Caudate nucleus (tissue), 63 donors: ENCODE measurements at places on chromosomes 3 and 15.

- no peak for DNase-seq
Observed at GRCh38 chr3:153166796-153167195, 4.8 kb downstream of the RAP2B start.

- DNase-seq, result no peak
Observed at GRCh38 chr15:63942486-63943365, 103.6 kb downstream of the DAPK2 start.

- no peak for DNase-seq
Observed at GRCh38 chr3:170454509-170454908, 35.8 kb downstream of the CLDN11 start.

DNA sequence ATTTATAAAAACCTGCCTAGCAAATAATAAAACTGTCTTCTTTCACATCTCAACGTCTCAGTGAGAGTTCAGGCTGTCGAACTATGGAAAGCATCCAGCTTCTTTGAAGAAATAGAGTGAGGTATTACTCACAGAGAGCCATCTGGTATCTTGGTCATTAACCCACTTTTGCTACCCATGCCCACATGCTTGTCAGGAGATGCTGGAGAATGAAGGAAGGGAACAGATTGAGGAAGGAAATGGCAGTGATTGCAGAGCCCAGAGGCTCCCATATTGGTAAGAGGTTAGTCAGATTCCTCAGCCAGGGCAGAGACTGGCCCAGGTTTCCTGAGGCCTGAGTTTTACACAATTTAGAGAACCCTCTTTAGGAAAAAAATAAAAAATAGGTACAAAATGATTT, 119.1 kb downstream of the B3GALNT1 start:
- DNase-seq, result no peak

- DNase-seq, result no peak
Observed at GRCh38 chr3:70114431-70114830, 114.9 kb downstream of the SAMMSON start.

GRCh38 chr15:77107531-77108355, 36.8 kb upstream of the TSPAN3 start:
- DNase-seq, result peak; percentile 22

- DNase-seq, result no peak
Observed at GRCh38 chr3:172009803-172010202, 29.6 kb upstream of the FNDC3B start.

- DNase-seq, result no peak
Observed at GRCh38 chr3:151553888-151554287, 93.0 kb upstream of the IGSF10 start.

DNA sequence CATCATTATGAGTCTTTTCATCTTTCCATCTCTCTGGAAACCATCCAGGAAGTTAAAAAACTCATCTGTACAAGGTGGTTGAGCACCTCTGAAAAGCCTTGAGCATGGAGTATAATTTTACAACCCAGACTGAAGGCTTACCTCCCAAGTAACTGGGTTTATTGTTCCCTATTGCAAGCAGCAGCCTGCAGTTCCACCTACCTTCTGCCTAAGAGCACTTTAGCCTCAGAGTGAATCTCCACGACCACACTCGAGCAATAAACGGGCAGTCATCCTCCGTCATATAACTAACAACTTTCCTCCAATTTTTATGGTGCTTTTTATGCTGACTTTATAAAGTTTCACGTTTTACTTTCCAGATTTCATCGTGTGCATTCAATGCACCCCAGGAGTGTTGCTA, 32.8 kb downstream of the OSBPL10 start:
- no peak for DNase-seq

GRCh38 chr3:84980011-84980410, 21.2 kb downstream of the CADM2 start:
- DNase-seq, result peak; percentile 36

- DNase-seq, result no peak
Observed at GRCh38 chr3:172241405-172241804, 202.0 kb downstream of the FNDC3B start.

DNA sequence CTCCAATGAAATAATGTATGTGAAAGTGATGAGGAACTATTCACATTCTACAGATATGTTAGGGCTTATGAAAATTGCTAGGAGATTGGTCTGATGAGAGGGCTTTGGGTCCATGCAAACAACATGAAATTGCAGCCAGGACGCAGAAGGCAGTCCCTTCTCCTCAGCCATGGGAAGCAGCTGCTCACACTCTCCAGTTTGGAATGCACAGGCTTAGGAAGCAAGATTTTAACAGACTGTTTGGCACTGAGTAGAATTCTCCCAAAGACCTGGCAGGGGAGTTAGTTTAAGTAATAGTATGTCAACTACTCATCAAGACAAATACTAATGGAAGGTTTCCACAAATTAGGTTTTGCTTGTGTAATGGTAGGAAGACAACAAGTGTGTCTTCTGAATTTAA, 500.7 kb upstream of the ARRDC4 start:
- no peak for DNase-seq

DNA sequence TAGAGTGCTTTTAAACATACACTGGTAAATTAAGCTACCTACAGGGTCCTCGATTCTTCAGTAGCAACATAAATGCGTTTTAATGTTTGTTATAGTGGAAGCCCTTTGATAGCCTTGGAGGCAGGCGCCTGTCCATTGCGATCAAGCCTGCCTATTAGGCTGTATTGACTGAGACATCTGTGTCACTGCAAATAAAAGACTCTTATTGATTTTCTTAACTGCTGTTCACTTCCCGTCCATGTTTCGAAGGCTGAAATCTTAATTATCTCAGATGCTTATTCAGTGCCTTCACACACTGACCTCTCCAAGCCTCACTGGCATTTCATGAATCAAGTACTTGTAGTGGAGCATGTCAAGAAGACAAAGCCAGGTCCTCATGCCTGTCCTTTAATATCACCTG, 51.1 kb downstream of the MAP2K5 start:
- DNase-seq, result no peak

DNA sequence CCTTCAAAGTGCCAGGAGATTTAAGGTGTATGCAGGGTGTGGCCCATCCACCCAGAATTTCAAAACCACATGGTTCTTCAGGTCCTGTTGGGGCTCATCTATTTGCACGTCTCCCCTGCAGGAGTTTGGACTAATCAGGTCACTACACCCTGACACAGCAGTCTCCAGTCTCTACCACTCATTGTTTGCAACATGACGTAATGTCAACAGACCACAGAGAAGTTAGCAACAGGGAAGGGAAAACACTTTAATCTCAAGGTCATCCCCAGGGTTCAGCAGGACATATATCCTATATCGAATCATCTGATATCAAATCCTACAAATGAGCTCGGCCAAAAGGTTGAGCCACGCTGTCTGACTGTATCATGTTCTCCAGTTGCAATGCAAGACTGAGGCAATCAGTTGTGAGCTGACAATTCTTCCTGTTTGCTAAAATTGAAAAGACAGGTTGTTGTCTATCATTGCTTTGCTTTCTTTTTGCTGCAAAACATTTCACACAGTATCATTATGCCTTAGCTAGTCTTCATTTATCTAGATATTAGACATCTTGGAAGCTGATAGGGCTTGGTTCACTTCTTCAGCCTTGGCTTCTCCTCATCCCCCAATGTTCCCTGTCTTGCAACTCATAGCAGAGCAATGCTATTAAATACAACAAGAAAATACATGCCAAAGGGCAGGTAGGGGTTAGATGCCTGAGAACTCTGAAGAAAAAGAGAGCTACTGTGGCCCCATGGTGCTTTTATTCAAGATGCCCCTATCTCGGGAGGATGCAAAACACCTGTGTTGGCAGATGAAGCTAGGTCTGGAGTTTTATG, 13.4 kb upstream of the LEKR1 start:
- DNase-seq, result no peak

DNA sequence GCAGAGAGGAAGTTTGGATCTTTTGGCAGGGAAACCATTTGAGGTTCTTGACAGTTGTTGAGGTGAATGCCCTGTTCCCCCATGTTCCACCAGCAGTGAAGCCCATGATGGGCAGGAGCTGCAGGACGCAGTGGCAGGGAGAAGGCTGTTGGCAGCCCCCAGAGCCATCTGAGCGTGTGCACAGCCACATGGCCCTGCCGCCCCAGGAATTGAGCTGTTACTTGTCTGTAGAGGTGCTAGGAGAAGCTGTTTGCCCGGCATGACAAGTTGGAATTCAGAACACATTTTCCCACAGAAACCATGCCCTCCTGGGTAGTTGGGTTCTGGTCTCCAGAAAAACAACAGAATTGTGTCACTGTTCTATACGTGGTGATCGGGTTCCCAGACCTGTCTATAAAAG, 218.2 kb upstream of the NR2E3 start:
- no peak for DNase-seq

DNA sequence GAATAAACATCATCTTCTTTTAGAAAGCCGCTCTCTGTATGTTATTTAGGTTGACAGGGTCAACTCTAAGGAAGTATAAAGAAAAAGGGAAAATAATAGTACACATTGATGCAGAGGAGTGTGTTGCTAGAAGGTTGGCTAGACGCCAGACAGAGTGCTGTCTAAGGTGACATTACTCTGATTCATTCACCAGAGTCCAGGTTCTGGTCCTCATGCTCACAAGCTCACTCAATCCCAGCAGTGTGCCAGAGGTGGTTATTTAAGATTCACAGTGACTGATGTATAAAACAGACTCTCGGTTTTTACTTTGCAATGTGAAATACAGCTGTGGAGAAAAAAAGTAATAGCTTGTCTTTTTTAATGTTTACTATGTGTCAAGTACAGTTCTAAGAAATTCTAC, 1.7 kb downstream of the CFAP44 start:
- DNase-seq, result no peak

GRCh38 chr15:57439128-57440027, 63.1 kb downstream of the CGNL1 start:
- no peak for DNase-seq

GRCh38 chr3:52881871-52882270, 15.5 kb downstream of the STIMATE start:
- DNase-seq, result no peak

DNA sequence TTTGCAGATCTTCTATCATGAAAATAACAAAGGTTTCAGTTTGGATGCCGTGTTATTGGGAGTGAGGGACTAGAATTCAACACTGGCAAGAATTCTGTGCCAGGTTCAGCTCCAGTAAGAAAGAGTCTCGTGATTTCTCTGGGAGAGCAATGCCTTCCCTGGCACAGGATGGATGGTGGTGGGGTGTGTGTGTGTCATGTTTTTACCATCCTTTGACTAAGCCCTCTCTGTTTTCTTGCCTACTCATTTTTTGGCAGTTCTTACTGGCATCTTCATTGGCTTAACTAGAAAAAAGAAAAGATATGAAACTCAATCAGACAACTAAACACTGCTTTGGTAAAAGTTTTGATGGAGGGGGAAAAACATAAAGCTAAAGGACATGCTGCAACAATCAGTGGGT, 86.6 kb downstream of the FMN1 start:
- no peak for DNase-seq

DNA sequence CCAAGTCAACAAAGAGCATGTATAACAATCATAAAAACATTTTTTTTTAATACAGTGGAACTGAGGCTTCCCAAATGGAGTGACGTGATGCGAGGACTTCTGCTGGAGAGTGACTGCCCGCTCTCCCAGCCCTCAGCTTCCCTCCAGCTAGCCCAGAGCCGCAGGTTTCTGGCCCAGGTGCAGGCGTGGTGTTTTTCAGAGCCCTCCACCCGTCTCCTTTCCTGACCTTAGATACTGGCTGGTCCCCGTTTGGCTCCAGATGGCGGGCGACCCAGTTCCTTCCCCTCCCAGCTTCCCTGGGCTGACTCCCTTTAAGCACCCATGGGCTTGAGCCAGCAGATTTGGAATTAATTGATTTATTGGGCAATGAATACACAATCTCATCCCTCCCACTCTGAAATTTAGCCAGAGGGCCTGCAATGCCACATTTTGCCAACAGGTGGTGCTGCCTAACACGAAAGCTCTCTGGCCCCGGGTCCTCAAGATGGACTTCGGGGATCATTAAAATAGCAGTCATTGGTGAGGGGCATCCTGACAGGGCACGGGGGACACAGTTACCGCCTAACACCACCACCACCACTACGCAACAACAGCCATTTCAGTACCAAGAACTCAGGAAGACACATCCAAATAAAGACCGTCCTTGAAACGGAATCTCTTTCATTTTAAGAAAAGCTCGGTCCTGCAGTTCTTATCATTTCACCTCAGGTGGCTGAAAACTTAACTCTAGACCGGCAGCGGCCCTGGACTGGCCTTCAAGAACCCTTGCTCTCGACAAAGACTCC, 47.5 kb upstream of the MUC4 start:
- peak; percentile 61 for DNase-seq

- DNase-seq, result no peak
Observed at GRCh38 chr3:101809178-101810021, 30.4 kb downstream of the NXPE3 start.

- DNase-seq, result no peak
Observed at GRCh38 chr3:71801986-71802385, 17.0 kb upstream of the PROK2 start.

DNA sequence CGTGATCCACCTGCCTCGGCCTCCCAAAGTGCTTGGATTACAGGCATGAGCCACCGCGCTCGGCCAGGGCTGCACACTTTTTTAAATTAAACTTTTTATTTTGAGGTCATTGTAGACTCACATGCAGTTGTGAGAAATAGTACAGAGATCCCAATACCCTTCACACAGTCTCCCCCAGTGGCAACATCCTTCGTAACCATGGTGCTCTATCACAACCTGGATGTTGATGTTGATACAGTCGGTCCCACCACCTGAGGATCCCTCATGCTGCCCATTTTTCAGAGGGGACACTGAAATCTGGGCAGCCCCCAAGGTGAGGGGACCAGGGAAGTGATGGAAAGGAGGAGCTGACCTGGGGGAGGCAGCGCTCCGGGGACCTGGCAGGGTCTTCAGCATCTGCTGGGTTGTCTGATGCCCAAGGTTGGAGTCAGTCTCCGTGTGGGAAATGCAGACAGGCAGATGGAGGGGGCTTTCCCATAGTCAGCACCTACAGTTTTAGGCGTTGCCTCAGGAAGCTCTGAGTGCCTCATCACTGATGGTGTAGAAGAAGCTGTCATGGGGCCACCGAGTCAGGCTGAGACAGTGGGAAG, 17.1 kb downstream of the FAH start:
- DNase-seq, result no peak

DNA sequence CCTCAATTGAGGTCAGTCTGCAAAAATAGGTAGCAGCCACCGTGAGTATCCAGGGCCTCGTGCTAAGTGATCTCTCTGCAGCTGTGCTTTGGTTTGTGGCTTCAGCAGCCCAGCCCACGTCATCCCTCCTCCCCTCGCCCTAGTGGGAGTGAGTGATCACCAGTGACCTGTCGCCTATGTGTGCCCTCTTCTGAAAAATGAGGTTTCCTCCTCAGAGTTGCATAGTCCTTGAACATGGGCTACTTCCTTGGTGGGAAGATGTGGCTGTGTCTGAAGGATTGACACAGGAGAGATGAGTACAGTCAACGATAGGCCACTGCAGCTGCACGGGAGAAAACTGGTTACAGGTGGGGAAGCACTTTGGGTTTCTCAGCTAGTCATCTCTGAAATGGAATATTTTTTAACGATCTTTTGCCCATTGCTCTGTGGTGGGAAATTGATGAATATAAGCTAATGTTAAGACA, 144.8 kb upstream of the BHLHE40 start:
- no peak for DNase-seq

DNA sequence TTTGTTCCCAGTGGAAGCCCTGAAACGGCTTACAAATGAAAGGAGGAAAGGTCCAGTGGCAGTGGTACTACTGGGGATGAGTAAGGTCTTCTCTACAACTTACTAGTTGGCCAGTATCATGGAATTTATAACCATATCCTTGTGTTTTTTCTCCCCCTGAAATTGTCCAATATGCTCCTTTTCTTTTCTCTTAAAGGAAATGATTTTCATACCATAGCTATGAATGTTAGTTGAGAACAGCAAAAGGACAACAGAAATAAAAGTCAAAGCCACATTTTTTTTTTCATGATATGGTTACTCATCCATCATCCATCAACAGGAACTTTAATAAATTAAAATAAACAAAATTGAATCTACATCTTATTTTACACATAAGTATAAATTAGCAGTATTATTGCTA, 450.4 kb downstream of the MFSD1 start:
- DNase-seq, result no peak
